ENCODE measurements at places on chromosomes 16 and 17.

DNA sequence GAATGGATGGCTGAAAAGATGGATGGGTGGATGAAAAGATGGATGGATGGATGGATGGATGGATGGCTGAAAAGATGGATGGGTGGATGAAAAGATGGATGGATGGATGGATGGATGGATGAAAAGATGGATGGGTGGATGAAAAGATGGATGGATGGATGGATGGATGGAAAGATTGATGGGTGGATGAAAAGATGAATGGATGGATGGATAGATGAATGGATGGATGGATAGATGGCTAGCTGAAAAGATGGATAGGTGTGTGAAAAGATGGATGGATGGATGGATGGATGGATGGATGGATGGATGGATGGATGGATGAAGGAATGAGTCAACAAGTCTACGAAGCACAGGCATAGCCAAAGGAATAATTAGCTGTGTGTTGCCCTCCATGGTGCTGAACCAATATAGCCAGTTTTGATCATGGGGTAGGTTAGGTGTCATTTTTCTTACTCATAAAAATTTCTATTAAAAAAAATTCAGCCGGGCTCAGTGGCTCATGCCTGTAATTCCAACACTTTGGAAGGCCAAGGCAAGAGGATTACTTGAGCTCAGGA is 41.1 kb downstream of the NLRC5 start:
- DNase-seq, result no peak

GRCh38 chr17:32516940-32517701 is 30.3 kb downstream of the CDK5R1 start:
- DNase-seq, result no peak

- DNase-seq, result no peak
Measured at GRCh38 chr17:2801841-2802240, 5.6 kb downstream of the RAP1GAP2 start.

DNA sequence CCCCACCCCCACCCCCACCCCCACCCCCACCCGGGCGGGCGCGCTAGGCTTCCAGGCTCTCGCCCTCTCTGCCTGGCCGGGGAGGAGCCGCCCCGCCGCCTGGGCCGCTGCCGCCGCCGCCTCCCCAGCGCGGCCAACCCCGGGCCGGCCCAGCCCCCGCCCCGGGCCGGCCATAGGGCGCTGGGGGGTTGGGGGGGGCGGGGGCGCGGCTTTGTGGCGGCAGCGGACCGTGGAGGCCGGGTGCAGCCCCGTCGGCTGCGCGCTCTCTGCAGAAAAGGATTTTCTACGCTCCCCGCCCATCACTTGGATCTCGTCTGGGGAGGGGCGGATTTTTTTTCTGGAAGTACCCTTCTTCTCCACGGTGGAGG is 230.9 kb downstream of the MRTFB start:
- no peak for DNase-seq

DNA sequence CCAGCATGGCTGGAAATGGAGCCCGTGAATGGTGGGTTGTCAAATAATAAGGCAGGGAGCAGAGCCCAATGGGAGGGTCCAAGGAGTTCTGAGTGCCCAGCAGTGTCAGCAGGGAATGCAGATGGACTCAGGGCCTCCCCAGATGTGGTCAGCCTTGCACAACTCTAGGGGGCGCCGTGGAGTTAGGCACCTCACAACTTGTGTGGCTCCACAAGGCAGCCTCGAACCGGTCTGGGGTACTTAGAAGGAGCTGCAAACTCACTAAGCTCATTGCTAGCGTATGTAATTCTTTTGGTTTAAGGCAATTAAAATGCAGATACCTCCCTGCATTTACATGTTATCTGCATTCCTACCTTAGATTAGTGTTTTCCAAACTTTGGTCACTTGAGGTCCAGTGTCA is 18.1 kb downstream of the IRF8 start:
- DNase-seq, result no peak

DNA sequence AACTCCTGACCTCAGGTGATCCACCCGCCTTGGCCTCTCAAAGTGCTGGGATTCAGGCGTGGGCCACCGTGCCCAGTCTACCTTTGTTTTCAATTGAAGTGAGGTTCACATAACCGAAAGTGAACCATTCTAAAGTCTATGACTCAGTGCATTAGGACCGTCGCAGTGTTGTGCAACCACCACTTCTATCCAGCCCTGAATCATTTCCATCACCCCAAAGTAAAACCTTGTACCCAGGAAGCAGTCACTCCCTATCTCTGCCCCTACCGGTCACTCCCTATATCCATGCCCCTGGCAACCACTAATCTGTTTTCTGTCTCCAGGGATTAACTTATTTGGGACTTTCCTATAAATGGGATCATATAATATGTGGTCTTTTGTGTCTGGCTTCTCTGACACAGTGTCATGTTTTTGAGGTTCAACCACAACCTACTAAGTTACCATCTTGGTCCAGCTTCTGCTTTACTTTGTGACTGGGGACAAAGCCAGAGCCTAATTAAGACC is 28.3 kb upstream of the CDC42EP4 start:
- no peak for DNase-seq

GRCh38 chr16:24974859-24975258 is 40.3 kb downstream of the ARHGAP17 start:
- DNase-seq, result no peak

DNA sequence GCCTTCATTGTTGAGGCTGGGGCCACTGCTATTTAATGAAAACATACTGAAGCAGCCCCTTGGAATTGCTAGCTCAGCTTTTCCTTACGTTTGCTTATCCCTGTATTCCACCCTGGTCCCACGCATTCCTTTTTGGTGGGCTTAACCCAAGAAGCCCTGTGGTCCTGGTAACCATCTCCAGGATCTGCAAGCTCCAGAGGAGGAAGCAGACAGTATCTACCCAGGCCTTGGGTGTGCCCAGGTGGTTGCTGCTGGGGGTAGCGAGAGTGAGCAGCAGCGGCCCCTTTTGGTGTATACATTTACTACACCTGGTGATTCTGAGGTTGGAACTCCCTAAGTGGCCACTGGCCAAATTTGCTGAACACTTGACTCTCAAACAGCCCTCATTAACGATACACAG is 97.7 kb downstream of the CBLN1 start:
- DNase-seq, result no peak

DNA sequence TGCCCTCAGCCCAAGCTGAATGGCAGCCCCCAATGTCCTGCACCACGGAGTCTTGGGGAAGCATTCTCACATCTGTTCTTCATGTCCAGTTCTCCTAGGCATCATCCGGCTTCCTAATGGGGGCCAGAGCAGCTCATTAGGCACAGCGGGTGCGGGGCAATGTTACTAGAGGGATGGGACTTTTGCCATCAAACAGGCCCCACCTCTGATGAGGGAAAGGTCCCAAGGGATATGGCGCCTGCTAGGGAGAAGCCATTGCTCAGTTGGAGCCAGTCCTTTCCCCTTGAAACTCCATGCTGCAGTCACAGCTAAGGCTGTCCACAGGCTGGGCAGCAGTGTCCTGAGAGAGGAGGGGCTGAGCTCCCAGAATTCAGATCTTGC is 1.7 kb upstream of the DPH1 start:
- DNase-seq, result no peak

DNA sequence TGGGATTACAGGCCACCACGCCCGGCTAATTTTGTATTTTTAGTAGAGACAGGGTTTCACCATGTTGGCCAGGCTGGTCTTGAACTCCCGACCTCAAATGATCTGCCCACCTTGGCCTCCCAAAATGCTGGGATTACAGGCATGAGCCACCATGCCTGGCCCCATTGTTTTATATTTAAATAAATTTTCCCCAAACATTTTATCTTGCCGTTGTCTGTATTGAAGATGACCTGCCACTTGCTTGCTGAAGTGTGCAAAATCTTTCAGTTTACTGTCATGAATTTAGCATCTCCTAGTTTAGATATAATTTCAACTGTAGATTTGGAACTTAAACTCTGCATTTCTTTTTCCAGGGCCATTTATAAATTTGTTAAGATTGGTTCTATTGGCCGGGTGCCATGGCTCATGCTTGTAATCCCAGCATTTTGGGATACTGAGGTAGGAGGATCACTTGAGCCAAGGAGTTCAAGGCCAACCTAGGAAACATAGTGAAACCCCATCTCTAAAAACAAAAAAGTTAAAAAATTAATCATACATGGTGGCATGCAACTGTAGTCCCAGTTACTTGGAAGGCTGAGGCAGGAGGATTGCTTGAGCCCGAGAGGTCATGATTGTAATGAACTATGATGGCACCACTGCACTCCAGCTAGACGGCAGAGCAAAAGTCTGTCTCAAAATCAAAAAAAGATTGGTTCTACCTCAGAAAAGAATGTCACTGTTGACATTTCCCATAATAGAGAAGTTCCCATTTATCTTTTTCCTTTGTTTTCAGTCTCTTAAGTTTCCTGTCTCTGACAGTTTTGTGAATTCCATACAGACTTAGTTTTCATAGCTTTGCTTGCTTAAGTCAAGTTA is 84.4 kb downstream of the VMP1 start:
- DNase-seq, result no peak

GRCh38 chr17:59561042-59561441 is 4.4 kb upstream of the DHX40 start:
- DNase-seq, result no peak

- DNase-seq, result no peak
Measured at GRCh38 chr17:29124135-29124924, 55.9 kb downstream of the MYO18A start.

DNA sequence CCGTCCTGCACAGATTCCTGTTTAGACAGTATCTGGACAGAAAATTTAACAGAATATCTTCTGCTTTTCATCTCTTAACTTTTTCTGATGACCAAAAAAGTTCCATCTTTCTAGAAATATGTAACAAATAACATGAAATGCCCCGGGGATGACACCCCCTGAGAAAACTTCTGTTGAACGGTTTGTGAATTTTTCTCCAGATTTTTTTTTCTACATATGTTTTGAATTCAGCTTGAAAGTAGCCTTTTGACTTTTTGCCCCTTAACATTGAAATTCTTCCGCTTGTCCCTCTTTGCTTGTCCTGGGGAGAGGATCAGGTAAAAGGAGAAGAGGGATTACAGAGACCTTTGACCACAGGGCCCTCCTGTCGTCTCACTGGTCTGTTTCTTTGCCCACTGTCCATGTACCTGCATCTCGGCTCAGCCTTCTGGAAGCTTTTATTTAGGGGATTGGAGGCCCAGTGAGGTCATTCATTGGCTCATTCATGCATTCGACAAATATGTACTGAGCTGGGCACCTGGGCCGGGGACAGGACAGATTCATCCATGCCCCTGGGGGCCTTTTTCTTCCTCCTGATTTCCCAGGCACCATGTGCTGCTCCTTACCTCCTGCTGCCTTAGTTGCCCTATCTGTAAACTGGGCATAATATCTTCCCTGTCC is 19.6 kb upstream of the CPNE2 start:
- DNase-seq, result no peak

- DNase-seq, result no peak
Measured at GRCh38 chr16:35409503-35409902, 1950.1 kb downstream of the TP53TG3F start.

DNA sequence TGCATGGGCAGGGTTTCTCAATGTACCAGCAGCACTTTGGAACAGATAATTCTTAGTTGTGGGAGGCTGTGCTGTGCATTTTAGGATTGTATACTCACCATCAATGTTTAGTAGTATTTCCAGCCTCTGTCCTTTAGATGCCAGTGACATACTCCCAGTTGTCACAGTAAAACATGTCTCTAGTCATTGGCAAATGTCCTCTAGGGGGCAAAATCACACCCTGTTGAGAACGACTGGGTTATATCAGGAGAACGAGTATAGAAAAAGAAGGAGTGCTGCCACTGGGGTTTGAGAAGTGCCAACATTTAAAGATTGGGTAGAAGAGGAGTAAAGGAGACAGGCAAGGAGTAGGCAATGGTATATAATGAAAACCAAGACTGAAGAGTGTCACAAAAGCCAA is 37.9 kb upstream of the SMIM36 start:
- no peak for DNase-seq

- no peak for DNase-seq
Measured at GRCh38 chr17:9714801-9715200, 69.5 kb downstream of the USP43 start.

DNA sequence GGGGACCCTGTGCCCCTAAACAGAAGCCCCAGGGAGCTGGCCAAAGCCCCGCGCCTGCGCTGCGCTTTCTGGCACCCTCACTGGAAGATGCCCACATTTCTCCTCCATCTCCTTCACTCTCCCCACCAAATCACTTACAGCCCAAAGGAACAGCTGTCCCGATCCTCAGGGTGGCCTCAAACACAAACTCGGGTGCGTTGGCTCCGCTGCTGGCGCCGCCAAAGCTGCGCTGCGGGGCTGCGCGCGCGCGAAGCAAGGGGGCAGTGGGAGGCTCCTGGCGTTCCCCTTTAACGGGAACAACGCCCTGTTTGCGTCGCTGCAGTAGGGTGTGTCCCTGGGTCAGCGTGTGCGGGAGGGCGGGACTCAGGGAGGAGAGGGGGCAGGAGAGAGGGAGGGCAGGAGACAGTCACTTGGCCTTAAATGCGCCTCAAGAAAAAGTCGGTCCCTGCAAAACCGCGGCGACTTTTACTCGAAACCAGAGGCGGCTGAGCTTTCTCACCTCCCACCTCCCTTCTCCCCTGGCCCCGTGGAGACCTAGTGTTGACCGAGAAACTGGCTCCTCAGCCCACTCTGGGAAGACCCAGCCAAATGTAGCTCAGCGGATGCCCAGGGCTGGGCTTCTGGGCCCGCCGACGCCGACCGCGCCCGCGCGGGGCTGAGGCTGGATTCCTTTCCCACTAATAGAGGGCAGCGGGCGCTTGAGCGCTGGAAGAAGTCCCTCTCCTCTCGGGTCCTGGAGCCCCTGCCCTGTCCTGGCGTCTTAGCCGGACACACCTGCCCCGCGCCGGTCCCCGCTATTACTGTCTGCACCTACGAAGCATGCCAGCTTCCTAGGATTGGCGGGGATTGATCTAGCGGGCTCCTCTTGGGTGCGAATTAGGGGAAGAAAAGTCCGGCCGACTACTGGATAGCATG is 2.6 kb downstream of the PMP22 start:
- no peak for DNase-seq

- DNase-seq, result no peak
Measured at GRCh38 chr17:36133602-36134236, 30.1 kb downstream of the CCL4 start.

GRCh38 chr17:32529604-32530003 is 42.8 kb downstream of the CDK5R1 start:
- DNase-seq, result no peak

GRCh38 chr17:692116-692515 is 22.5 kb downstream of the VPS53 start:
- no peak for DNase-seq

GRCh38 chr17:5282642-5283217 is 646 bp downstream of the RABEP1 start:
- peak; percentile 22 for DNase-seq

DNA sequence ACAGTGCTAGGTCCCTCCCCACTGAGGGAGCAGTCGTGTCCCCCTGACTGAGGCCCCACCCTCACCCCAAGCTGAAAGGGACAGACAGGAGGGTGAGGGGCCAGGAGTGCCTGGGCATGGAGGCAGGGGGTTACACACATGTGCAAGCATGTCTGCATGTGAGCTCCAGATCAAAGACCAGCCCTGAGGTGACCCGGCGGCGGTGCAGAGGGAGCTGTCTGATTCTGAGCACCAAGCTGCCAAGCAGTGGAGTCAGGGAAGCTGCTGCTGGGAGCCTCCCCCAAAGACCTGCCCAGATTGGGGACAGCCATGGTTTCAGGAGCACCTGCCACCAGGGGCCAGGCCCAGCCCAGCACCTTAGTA is 5.5 kb downstream of the DLX3 start:
- no peak for DNase-seq

GRCh38 chr17:77361986-77362620 is 221.3 kb downstream of the SEC14L1 start:
- no peak for DNase-seq
